Endothelial cell of umbilical vein (primary cell): ENCODE measurements at places on chromosomes 7 and 10. TPM values are rescaled to one million over a fixed set of nuclear protein-coding genes. Genes with fewer than 3 reads are reported as not detected.

VPS41 gene
- 11.6 and 14.3 TPM in 2 replicates for polyA plus RNA-seq

NXPH1 gene
- not detected in 2 replicates for polyA plus RNA-seq

TRPV5 gene
- polyA plus RNA-seq = not detected in 2 replicates

FAM204A gene
- polyA plus RNA-seq = 8.3 and 11.1 TPM in 2 replicates

GSTO2 gene
- 1.4 TPM in 2 replicates for polyA plus RNA-seq

NEBL gene
- polyA plus RNA-seq = 0.17 and 4.3 TPM in 2 replicates

ZKSCAN5 gene
- polyA plus RNA-seq = 3.6 and 4.3 TPM in 2 replicates

UPK3B gene
- 0.19 TPM in 1 of 2 replicates, not detected in the other for polyA plus RNA-seq

GHRHR gene
- not detected in 2 replicates for polyA plus RNA-seq

TTYH3 gene
- polyA plus RNA-seq = 143 and 192 TPM in 2 replicates

CNNM1 gene
- not detected in 2 replicates for polyA plus RNA-seq

WAC gene
- 49.1 and 49.2 TPM in 2 replicates for polyA plus RNA-seq

TRIM24 gene
- polyA plus RNA-seq = 7.6 and 9.1 TPM in 2 replicates

CPA2 gene
- polyA plus RNA-seq = not detected in 2 replicates

LRRD1 gene
- 0.03 TPM in 1 of 2 replicates, not detected in the other for polyA plus RNA-seq

GPNMB gene
- 0.29 TPM in 2 replicates for polyA plus RNA-seq

PLXDC2 gene
- polyA plus RNA-seq = 0.32 and 0.35 TPM in 2 replicates

SND1 gene
- polyA plus RNA-seq = 113 and 116 TPM in 2 replicates

CHN2 gene
- 0.56 and 1.4 TPM in 2 replicates for polyA plus RNA-seq

TMEM196 gene
- not detected in 2 replicates for polyA plus RNA-seq

LMOD2 gene
- not detected in 2 replicates for polyA plus RNA-seq

TRPV6 gene
- not detected in 2 replicates for polyA plus RNA-seq

COL28A1 gene
- polyA plus RNA-seq = not detected in 2 replicates

PCDH15 gene
- 0.04 and 0.05 TPM in 2 replicates for polyA plus RNA-seq

NPS gene
- polyA plus RNA-seq = not detected in 2 replicates

CRHR2 gene
- polyA plus RNA-seq = not detected in 2 replicates

ITPRID1 gene
- not detected in 2 replicates for polyA plus RNA-seq

WDR37 gene
- polyA plus RNA-seq = 19.5 and 21.7 TPM in 2 replicates

KCNH2 gene
- 0.03 and 0.10 TPM in 2 replicates for polyA plus RNA-seq

AMPH gene
- polyA plus RNA-seq = 4.8 and 5.2 TPM in 2 replicates
